Activated CD8-positive, alpha-beta memory T cell treated with anti-CD3 and anti-CD28 coated beads for 4 hours (primary cell): ENCODE measurements at places on chromosomes 11 and 22.
A peak's percentile ranks its signal among the peaks of the same experiment; 100 is the strongest.

GRCh38 chr11:1057806-1058205 lies 16.9 kb upstream of the MUC2 start:
- DNase-seq: no peak

- DNase-seq: no peak
These were observed 4.8 kb downstream of the SELENOM start for GRCh38 chr22:31102441-31103081.

GRCh38 chr22:47437636-47438035 lies 675.2 kb downstream of the TBC1D22A start:
- DNase-seq: no peak

DNA sequence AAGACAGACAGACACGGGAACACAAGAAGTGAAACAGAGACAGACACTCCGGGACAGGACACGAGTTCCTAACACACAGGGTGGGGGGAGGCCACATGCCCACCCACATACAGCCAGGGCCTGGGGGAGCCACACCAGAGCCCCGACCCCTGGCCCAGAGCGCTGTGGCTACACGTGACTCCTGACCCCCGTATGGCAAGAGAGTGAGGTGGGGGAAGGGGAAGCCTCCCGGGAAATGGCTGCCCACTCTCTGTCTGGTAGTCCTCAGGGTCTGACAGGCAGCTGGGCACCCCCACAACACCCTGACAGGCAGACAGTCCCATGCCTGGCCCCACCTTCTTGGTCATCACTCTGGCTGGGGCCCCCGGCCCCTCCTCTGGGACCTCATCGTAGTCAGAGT lies 38.6 kb upstream of the PDE2A start:
- no peak for DNase-seq

- DNase-seq: no peak
These were observed 2.9 kb downstream of the APOC3 start for GRCh38 chr11:116832350-116833290.

GRCh38 chr11:73931039-73931645 lies 19.7 kb upstream of the DNAJB13 start:
- DNase-seq: no peak

DNA sequence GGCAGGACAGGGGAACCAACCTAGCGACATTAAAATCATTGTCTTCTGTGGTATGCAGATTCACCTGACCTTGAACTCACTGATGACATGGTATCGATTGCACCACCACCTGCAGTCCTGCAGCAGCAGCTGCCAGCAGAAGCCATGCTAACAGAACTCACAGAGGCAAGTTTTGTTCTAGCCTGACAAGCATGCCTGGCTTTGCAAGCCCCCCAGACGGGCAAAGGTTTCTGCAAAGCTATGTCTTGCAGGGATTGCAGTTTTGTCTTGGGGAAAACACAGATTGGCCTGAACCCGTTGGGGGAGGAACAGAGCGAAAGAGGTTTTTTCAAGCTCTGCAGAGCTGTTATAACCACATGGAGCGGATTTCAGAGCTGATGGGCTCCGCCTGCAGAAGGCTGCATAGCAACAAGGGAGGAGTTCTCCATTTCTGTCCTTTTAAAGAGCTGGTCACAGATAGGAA lies 221.0 kb downstream of the HIPK3 start:
- no peak for DNase-seq

GRCh38 chr22:30217698-30218560 lies 28.6 kb downstream of the LIF start:
- DNase-seq: no peak

GRCh38 chr11:350723-351255 lies 18.5 kb upstream of the B4GALNT4 start:
- no peak for DNase-seq

- no peak for DNase-seq
These were observed 27.7 kb downstream of the RTN4R start for GRCh38 chr22:20240447-20240764.

DNA sequence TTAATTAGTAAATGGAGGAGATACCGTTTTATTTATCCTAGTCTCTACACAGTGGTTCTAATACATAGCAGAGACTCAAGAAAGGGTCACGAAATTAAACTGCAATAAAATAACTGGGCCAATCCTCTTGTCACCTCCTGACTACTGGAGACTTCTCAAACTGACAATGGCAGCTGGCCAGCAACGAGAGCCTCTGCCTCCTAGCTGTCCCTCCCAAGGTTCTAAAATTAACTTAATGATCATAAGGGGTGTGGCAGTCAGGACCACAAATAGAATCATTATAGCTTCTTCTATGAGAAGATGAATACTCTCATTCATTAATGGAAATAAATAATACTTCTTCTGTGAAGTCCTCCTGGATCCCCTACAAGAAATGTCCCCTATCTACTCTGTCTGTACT lies 63.8 kb upstream of the APOA1 start:
- no peak for DNase-seq

DNA sequence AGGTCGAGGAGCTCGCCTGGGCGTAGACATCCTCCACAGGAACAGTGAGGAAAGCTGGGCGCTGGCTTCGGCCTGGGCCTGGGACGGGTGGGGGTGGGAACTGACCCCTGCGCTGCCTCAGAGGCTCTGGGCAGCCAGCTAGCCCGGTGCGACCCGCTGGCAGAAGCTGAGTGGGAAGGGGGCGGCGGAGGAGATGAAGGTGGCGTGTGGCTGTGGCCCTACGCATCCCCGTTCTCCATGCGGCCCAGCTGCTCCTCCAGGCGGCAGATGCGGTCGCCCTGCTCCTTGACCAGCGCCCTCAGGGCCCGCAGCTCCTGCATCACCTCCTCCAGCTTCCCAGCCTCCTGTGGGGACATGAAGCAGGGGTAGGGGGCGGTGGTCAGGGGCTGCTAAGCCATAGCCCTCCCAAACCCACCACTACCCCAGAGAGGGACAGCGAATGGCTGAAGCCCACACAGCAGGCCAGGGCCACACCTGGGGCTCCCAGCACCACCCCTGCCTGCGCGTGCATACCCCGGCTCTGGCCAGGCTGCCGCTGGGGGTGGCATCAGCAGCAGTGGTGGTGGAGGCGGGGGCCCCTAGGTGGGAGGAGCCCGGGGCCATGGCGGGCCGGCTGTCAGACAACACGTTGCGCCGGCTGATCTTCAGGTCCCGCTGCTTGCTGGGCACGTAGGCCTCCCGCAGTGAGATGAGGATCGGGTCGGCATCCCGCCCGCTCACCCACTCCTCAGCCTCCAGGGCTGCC lies 848 bp upstream of the PTPRCAP start:
- no peak for DNase-seq

DNA sequence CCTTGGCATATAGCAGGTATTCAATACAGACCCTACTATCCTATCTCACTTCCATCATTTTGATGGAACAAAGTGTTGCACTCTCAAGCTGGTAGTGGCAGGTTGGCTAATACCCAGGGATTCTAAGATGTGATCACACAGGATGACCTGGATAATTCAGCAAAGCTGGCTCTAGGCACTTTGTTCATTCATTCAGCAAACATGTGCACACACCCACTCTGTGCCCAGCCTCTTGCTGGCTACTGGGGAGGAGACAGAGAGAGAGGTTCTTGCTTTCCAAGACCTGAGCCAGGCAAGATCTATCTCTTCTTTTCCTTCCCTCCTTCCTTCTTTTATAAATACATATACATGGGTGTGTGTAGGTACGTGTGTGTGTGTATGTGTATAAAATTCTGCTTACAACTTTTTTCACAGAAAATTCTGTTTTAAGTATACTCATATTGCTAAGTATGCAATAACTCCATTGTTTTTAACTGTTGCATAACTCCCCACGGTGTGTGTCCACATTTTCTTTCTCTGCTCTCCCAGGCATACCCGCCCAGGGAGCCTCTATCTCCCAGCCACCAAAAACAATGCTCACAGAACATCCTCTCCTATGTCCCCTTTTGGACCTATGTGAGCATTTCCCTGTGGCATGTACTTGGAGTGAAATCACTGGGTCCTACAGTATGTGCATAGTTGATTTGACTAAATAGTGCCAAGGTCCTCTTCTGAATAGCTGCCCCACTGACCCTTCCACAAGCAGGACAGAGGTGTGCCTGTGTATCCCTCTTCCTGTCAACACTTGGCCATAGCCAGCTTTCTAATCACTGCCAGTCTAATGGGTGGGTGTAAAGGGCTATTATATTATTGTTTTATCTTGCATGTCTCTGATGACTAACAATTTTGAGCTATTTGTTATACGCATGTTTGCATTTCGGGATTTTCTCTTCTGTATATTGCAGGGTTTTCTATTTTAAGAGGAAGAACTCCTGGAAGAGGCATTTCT lies 27.5 kb downstream of the CLPB start:
- DNase-seq: no peak

DNA sequence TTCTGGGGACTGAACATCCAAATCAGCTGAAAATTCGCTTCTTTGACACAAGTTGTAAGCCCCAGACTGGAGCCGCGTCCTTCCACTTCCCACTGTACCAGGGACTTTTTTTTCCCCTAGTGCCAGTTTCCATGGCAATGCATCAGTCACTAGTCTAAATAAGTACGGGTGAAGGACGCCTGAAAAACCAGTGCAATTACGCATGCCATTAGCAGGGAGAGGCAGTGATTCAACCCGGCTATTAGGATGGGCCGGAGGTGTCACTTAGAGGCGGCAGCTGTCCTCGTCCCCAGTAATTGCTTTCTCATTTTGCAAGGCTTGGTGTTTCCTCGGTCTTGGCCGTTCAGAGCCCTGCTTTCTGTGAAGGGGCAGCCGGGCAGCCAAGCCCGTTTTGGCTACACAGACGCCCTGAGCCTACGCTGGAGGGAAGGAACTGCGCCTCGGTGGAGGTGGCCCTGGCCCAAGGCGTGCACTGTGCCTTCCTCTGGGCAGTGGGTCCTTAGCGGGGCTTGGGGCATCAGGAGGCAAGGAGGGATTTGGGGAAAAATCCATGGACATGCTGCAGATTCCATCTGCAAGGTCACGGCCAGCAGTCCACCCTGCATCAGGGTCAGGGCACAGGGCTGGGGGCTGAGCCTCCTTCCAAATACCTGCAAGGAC lies 319.7 kb downstream of the CTTN start:
- no peak for DNase-seq

GRCh38 chr11:46307785-46308341 lies 30.4 kb downstream of the CREB3L1 start:
- no peak for DNase-seq

DNA sequence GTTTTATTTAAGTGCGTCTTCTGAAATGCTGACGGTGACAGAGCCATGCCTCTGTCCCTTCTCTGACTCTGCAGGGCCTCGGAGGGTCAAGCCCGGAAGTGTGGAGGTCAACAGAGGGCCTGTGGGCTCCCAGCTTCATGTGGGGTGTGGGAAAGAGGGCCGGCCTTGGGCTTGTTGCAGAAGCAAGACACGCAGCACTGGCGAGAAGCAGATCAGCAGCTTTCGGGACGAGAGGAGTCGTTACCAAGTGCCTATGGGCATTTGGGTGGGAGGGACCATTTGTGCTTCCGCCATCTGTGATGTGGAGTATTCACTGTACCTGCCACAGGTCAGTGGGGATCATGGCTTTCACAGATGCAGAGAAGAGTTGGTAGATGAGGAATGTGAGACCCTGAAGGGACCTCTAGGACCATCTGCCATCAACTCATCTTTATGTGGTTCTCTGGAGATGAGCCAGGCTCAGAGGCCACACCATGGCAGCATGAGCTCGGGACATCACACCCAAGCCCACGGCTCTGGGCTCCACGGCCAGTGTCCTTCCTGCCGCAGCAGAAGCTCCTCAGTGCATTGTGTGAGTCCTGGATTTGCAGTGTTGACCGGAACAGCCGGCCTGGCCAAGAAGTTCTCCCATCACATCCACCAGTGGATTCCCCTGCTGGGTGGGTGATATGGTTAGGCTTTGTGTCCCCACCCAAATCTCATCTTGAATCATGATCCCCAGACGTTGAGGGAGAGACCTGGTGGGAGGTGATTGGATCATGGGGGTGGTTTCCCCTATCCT lies 590.7 kb downstream of the TBC1D22A start:
- DNase-seq: no peak

- no peak for DNase-seq
These were observed 7.3 kb downstream of the HORMAD2 start for GRCh38 chr22:30087611-30088010.

DNA sequence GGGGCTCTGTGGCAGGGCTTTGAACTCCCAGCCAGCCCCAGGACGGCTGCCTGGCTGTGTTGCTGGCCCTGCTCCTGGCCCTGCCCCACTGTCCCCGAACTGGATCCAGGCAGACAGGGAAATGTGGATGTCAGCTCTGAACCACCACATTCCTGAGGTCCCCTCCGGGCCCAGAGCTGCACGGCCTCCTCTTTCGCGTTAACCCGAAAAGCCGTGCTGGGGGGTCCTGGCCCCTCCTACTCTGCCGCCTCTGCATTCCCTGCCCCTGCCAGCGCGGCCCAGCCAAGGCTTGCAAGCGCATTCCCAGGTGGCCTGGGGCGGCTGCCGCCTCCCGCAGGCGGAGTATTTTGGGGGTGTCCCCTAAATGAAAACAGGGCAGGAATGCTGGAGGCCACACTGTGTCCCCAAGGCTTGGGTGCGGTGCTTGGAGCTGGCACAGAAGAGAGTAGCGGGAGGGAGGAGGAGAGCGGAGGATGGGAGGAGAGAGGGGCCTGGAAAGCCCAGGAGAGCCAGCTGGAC lies 5.4 kb downstream of the LINC01488 start:
- no peak for DNase-seq

GRCh38 chr11:63837027-63837688 lies 1.8 kb upstream of the MARK2 start:
- DNase-seq: peak; percentile 55

DNA sequence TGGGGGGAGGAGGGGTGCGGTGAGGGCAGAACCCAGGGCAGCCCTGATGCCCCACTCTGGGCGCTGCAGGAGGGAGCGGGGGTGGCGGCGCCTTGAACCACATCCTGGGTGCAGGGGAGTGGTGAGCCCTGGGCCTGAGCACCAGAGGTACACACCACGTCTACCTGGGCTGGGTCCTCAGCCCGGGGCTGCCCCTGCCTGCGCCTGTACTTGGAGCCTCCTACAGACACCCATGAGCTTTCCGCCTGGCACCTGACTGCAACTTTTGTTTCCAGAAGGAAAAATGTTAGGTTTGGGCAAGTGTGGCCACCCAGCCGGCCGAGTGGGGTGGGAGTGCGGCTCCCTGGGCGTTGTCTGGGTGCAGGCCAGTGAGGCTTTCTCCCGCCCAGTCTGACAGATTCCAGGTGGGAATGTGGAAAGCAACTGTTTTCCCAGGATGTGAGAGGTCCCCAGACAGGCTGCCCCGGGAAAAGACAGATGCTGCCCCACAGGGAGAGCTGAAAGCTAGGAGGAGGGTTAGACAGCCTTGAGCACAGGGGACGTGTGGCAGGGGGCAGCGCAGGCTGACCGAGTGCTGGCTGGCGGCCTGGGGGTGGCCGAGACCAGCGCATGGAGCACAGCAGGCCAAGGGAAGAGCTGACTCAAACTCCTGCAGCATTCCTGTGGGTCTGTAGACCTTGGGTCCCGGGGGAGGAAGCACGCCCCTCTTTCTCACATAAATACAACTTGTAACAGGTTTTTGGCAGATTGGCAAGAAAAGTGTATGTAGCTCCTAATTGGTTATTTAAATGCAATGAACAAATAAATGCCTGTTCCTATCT lies 44.1 kb downstream of the GNB1L start:
- DNase-seq: no peak
